Activated effector memory CD4-positive, alpha-beta T cell treated with anti-CD3 and anti-CD28 coated beads, Interleukin-2, amount 50 U/mL, for 16 hours (primary cell): ENCODE measurements at places on chromosomes 5 and 9.
A peak's percentile ranks its signal among the peaks of the same experiment; 100 is the strongest.

GRCh38 chr9:92297611-92298010 lies 4.1 kb upstream of the IARS1 start:
- no peak for DNase-seq

- DNase-seq: no peak
Measured at GRCh38 chr5:76763136-76763535, 47.2 kb downstream of the F2R start.

- peak; percentile 24 for DNase-seq
Measured at GRCh38 chr5:135153661-135154060, 119.6 kb upstream of the PITX1 start.

DNA sequence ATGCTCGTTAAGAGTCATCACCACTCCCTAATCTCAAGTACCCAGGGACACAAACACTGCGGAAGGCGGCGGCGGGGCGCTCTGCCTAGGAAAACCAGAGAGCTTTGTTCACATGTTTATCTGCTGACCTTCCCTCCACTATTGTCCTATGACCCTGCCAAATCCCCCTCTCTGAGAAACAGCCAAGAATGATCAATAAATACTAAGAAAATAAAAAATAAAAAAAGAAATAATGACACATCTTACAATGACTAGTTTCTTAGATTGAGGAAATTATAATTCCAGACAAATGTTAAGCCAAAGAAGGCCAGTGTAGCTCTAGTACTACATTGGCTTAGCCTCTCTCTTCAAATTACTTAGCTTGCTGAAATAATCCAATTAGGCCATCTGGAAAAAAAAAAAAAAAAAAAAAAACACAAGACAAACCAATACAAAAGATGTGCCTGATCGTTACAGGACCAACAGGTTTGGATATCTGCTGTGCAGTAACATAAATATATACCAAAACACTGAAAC lies 58.0 kb downstream of the ANXA2R start:
- DNase-seq: no peak

DNA sequence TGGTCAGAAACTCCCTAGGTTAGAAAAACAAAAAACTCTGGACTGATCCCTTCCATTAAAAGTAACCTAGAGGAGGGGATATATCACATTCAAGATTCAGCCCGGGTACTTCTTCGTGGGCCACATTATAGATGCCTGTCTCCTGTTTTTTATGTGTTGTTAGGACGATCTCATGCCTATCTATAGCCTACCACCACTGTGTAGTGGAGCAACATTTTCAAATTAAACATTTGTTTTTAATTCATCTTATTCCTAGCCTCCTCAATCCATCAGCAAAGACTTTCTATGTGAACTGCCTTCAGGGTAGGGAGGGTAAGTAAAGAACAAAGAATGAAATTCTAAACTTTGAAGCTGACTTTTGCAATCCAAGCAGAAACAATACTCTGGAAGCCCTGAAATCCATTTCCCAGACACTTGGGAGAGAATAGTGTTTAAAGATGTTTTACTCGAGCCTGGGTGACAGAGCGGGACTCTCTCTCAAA lies 379.4 kb downstream of the ANXA1 start:
- no peak for DNase-seq
